CD4-positive, alpha-beta T cell (primary cell): ENCODE measurements at places on chromosomes 13 and 19.

DNA sequence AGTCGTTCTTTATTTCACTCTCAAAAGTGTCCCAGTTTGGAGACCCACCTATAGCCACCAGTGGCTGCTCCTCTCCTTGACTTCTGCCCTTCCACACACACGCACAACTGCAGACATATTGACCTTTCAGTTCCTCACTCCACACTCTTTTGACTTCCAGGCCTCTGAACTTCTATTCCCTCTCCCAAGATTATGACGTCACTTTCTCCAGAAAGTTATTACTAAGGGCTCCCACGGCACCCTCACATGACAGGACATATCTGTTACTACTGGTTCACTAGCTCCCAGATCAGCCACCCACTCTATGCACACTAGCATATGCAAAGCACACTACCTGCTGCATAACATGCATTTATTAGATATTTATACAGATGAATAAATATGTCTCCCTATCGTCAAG, 45.9 kb downstream of the XPO4 start:
- DNase-seq: no peak

GRCh38 chr13:106117035-106117434, 418.4 kb downstream of the EFNB2 start:
- DNase-seq: no peak

DNA sequence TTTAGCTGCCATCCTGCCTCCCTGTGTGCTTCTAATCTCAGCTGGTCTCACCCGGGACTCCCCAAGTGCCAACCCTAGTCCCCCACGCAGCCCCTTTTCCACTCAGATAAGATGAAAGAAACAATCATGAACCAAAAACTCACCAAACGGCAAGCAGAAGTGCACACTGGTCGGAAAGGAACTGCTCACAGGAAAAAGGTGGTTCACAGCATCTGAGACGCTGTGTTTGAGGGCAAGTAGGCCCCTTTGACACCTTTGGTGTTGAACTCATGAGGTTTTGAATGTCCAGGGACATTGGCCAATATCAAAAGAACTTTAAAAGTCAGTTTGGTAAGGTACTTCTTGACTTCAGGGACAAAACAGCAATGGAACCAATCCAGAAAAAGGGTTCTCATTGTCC, 20.4 kb upstream of the ACOD1 start:
- DNase-seq: no peak

DNA sequence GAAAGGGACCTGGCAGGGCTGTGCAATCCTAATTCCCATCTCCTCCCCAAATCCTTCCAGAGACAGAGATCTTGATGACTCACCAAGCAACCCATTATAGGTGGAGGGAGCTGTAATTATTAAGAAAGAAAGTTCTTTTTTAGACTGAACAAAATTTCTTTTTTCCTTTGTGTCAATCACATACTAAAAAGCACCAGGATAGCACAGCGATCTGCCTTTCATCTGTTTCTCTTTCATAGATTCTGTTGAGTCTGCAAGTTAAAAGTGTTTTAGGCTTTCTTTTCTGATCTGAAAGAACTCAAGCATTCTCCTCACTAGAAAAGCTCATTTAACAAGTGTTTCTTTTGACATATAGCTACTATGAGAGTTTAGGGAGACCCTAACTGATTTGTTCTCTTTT, 222.8 kb downstream of the DCT start:
- DNase-seq: no peak
